Stimulated activated CD4-positive, alpha-beta T cell treated with anti-CD3 and anti-CD28 coated beads, Interleukin-12 subunit alpha, Interleukin-12 subunit beta, amount 100 ng/mL, for 48 hours (primary cell): ENCODE measurements at places on chromosomes 12 and 14.

DNA sequence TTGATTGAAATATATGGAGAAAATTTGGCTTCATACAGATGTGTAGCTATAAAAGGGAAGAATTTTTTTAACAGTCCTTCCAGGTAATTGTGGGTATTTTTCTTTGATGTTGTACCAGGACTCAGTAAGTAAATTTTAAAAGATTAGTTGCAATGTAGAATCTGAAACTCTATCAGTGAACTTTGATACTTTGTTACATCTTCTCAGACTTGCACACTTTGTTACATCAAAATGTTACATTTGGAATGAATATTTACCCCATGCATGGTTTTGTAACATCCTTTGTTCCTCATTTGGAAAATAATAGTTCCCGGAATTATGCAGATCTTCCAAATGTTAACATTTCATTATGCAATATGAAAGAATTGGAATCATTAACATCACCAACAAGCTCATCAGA is 13.8 kb downstream of the MTHFD1 start:
- DNase-seq = no peak

DNA sequence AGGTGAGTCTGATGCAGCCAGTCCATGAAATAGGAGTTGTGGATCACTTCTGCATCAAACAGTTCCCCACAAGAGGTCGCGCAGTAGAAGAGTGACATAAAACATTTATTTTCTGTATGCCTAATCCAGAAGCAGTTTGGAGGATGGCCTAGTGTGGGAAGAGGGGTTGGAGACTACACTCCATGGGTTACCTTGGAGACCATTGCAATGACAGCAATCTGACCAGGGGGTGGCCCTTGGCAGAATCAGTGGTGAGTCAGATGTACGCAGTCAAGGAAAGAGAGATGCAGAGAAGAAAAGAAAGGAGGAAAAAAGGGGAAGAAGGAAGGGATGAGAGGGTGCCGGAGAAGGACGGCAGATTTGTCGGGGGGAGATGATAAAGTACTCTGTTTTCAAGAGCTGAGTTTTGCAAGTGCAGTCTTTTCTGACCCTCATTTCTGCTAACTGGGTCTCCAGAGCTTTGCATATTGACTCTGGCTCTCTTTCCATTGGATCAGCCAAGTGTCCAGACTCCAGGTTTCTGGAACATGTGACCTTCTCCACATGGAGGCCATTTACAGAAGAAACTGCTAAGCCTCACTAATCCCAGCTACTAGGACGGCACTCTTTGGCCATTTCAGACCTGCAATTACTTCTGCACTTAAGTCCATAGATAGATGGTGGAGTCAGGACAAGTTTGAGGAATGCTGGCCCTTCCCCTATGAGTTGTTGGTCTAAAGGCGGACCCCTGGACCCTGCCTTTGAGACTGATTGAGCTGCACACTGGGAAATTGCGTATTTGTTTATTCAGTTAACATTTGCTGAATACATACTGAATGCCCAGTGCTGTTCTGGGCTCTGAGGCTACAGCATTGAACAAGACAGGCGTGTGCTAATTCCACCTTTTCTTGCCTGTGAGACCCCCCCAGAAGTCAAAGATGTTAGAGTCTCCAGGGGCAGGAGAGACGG is 424.2 kb downstream of the BCL11B start:
- no peak for DNase-seq

- no peak for DNase-seq
Measured at GRCh38 chr14:75441728-75442127, 13.9 kb downstream of the JDP2 start.

- no peak for DNase-seq
Measured at GRCh38 chr14:94470311-94470710, 5.7 kb downstream of the SERPINA9 start.

- DNase-seq = no peak
Measured at GRCh38 chr12:106892075-106892474, 63.6 kb upstream of the TMEM263 start.

- DNase-seq = no peak
Measured at GRCh38 chr14:70909733-70910614, 2.7 kb downstream of the PCNX1 start.

GRCh38 chr12:31906557-31907301 is 52.5 kb upstream of the RESF1 start:
- no peak for DNase-seq

DNA sequence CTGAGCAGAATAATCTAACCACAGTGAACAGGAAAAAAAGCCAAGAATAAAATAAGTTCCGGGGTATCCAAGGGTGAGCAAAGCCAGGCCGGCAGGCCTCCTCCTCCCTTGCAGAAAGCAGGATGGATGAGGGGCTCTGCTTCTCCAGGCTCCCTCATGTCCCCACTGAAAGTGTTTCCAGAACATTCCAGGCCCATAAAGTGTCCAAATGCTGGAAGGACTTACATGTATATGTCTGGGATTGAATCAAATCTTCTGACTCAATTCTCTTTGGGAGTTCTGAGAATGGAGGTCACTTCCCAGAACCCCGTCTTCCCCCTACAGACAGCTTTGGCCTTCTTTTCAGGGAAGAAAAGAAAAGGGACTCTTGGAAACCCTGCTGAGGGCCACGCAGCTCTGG is 25.0 kb upstream of the BDKRB1 start:
- DNase-seq = no peak

GRCh38 chr12:1809591-1810190 is 10.7 kb upstream of the LRTM2 start:
- no peak for DNase-seq

DNA sequence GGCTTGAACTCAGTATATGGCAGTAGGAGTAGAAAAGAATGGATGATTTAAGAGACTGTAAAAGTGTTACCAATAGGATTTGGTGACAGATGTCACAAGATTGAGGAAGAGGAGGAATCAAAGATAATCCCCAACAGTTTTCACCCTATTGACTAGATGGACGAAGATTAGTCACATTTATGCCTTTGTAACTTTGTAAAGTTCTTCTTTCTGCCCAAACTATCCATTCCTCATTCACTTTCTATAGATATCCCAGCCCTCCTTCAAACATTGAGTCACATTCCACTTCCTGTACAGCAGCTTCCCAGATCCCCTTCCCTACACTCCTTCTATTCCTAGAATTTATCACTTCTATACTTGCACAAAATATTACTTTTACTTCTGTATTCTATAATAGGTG is 207.9 kb downstream of the BTG1 start:
- no peak for DNase-seq

DNA sequence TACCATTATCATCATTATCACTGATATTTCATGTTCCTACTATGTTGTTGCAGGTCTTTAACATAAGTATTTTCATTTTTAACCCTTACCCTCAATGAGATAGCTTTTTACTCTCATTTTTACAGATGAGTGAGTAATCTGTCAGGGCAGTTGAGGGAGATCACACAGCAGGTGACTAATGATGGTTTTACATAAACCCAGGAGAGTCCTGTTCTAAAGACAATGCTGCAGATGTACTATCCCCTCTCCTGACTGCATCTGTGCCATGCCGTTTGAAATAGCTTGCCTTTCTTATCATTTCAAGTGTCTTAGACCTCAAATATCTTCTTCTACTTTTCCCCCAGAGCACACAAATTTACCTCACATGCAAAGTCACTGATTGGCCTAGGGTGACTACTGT is 1552.1 kb upstream of the SEL1L start:
- no peak for DNase-seq

DNA sequence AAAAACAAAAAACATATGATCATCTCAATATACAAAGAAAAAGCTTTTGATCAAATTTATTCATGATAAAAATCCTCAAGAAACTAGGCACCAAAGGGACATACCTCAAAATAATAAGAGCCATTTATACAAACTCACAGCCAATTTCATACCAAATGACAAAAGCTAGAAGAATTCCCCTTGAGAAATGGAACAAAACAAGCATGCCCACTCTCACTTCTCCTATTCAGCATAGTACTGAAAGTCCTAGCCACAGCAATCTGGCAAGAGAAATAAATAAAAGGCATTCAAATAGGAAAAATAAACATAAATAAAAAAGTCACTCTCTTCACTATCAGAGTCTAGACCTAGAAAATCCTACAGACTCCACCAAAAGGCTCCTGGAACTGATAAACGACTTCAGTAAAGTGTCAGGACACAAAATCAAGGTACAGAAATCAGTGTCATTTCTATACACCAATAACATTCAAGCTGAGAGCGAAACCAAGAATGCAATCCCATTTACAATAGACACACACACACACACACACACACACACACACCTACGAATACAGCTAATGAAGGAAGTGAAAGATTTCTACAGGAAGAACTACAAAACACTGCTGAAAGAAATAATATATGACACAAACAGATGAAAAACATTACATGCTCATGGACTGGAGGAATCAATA is 1486.2 kb upstream of the SEL1L start:
- no peak for DNase-seq

DNA sequence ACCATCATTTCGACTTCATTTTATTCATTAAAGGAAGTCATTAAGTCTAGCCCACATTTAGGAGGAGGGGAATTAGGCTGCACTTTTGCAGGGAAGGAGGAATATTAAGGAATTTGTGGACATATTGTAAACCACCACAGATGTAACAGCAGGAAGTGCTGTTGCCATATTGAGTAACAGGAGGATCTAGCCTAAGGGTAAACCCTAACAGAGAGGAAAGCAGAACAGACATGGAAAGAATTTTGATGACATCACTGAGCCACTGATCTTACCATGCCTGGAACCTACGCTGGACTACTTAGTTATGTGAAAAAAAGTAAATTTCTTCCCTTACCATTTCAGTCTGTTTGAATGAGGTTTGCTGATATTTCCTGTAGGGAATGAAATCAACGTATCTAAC is 100.7 kb upstream of the ATF7IP start:
- no peak for DNase-seq

- DNase-seq = no peak
Measured at GRCh38 chr12:108611884-108612415, 14.1 kb upstream of the TMEM119 start.

GRCh38 chr14:93481758-93482157 is 51.0 kb downstream of the UNC79 start:
- DNase-seq = no peak

- no peak for DNase-seq
Measured at GRCh38 chr12:66629138-66629870, 49.6 kb downstream of the GRIP1 start.

GRCh38 chr12:88113871-88114270 is 28.0 kb downstream of the CEP290 start:
- no peak for DNase-seq

DNA sequence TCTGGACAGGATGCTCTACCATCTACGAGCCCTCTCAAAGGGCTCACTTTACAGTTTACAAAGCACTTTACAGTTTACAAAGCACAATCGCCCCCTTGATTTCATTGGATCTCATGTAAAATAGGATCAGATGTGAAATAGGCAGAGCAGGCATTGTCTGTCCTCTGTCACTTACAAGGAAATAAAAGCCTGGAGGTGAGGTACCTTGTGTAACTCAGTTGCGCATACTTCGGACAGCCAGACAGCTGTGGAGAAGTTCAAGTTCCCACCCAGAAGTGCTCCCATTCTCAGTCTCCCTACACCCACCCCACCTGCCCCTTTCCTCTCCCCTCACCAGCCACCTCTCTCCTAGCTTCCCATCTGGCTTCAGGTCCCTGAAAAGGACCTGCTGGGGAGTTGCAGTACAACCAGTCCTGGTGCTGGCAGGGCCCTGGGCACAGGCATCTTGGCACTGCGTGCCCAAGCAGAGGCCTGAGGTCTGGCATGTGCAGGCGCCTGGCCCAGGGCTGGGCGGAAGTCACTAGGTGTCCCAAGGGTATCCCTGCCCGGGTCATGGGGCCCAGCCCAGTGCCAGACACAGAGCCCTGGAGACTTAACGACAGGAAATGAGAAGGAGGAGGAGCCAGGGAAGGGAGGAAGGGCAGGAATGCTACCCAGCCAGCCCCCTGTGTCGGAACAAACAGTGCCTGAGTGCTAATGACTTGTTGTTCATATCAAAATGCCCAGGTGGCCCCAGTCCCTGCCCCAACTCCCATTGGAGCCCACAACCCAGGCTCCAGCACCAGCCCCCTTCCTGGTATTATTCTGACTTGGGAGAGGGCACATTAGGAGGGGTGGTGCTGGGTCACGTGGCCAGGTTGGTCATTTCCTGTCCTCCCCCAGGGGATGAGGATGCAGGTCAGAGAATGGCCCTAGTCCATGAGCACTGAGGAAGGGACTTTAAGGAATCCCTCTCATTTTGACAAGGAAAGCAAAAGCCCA is 5.4 kb downstream of the RAPGEF3 start:
- no peak for DNase-seq

- DNase-seq = no peak
Measured at GRCh38 chr12:95286713-95287112, 69.1 kb downstream of the VEZT start.

DNA sequence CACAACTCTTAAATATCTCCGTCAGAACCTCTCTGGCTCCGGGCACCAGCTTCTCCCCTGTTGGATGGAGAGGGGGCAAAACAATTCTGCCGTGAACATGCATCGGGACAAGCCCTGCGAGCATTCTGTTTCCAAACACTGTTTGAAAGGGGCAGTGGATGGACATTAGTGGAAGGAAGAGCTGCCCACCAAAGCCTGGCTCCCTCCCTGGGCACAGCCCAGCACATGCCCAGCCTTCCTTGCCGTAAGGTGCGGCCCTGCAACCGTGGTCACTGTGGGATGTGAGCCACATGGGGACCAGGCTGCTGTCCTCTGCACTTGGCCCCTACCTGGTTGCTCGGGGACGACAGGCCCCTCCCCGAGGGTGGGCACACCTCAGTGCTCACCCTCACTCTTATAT is 54.0 kb downstream of the TRAFD1 start:
- DNase-seq = no peak

GRCh38 chr12:33770652-33771051 is 251.6 kb upstream of the ALG10 start:
- no peak for DNase-seq

GRCh38 chr12:28498850-28499249 is 308.6 kb downstream of the CCDC91 start:
- no peak for DNase-seq

DNA sequence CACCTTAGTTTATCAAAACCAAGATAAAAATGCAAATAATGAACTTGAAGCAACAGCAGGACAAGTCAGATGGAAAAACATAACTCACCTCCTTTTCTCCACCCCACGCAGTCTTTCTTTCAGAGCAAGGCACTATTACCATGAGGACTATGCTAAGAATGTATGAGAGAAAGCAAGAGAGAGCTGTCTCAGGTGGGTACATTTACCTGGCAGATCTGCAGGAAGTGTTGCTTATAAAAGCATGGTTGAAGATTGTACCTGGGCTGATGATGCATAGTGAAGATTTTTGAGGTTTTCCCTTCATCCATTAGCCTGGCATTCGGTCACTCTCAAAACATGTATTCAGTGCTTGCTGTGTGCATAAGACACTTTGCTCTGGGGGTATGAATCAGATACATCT is 68.8 kb upstream of the IFNG-AS1 start:
- DNase-seq = no peak

DNA sequence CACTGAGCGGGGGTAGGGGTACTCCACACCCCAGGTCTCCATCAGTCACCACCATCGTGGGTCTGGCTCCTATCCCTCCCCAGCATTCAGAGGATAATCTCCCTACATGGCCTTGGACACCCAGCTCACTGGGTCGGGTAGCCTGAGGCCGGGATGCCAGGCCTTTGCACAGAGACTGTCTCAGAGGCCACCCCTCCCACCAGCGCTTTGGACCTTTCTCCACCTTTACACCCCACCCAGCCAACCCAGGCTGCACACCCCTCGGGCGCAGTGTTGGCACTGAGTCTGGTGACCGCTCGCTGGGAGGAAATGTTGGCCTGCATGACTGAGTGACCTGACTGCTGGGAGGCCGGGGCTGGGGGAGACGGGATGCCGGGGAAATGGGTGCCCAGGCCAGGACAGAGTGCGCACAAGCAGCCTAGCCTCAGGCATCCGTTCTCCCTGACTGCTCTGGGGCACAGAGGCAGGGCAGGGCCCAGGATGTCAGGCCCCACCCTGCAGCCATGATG is 10.6 kb upstream of the LBHD2 start:
- DNase-seq = no peak
